NCI-H2107 (cell line): ENCODE measurements at places on chromosomes 12 and 14.
A peak's percentile ranks its signal among the peaks of the same experiment; 100 is the strongest.

- no peak for DNase-seq
Measured at GRCh38 chr12:124441443-124442194, 125.8 kb downstream of the NCOR2 start.

- no peak for DNase-seq
Measured at GRCh38 chr14:68539789-68540188, 253.1 kb downstream of the ZFP36L1 start.

GRCh38 chr12:108969622-108970021 is 51.2 kb downstream of the SVOP start:
- DNase-seq, result no peak

GRCh38 chr14:78823516-78823915 is 653.3 kb downstream of the NRXN3 start:
- DNase-seq, result no peak

DNA sequence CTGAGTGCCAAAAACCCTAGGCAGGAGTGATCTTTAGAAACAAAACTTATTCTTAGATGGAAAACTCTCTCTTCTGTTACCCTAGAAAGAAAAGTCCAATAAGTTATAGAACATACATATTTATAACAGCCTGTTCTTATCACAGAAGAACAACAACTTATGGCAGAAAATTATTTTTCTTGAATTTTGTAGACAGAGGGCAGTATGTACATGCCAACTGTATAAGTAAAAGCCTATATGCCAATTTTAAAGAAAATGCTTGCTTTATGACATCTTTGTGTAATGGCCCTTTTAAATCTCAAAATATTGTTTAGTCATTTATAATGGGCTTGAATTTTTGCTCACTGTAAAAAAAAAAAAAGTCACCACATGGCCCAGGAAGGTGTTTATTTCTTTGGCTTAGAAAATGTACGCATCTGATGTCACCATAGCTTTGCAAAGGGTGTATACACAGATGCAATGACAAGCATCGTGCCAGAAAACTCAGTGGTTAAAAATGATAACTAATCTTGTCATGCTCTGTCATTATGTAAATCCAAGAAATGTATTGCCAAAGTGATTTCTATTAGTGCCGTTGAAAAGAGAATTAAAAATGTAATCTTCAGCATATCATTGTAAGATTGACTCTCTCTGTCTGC is 38.3 kb upstream of the GRIP1 start:
- no peak for DNase-seq

GRCh38 chr12:103667125-103667524 is 80.1 kb downstream of the STAB2 start:
- DNase-seq, result no peak

DNA sequence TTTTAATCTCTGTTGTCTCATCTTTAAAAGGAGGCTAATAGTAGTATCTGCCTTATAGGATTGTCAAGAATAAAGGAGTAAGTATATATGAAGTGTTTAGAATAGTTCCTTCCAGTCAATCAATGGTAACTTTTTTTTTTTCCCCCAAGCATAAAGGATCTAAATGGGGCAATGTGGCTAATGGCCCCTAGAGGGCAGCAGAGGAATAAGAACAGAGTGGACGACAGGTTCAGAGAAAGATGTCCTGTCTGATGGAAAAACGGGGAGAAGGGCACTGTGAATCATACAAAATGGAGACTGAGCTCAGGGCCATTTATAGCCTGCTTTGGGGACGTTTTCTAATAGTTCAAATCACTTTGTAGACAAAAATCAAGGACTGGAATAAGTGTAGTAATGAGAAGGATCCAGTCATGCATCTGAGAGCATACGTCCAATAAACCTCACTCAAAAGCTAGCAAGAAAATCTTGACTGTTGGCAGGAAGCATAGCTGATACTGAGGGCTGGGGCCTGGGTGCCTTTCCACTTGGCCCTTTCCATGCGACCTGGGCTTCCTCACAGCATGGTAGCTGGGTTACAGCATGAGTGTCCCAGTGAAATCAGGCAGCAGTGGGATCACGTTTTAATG is 51.3 kb downstream of the IFNG-AS1 start:
- DNase-seq, result peak; percentile 81

DNA sequence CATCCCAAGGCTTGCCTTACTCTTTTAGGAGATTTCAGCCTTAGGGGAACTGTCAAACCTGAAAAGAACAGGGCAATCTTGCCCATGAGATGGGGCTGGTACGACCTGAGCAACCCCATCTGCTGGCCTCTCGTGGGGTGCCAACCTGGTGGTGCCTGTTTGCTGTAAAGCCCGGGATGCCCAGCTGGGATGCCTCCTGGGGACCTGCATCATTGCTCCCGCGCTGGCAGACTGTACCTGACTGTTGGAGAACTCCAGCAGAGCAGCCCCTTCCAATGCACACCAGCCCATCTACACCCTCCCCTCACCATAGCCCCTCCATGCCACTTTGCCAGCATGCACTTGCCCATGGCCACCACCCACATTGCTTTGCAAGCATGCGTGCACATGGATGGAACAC is 335.7 kb downstream of the RPS29 start:
- no peak for DNase-seq

DNA sequence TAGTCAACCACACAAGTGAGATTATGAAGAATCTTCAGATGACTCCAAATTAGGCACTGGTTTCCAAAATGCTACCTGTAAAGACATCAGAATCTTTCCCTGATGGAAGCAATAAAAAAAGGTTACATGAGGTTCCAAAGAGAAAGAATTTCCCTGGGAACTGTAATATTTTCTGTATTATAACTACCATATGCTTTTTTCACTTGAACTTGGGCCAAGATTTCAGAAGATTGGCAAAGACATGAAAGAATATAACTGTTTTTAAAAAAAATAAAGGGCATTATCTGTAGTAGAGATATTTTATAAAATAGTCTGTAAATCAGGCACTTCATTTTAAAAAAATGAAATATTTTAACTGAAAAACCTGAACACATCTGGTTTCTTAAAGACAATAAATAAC is 12.9 kb downstream of the HECTD1 start:
- no peak for DNase-seq

GRCh38 chr12:126404293-126404881 is 1339.2 kb downstream of the AACS start:
- DNase-seq, result no peak

- DNase-seq, result no peak
Measured at GRCh38 chr14:104722938-104723650, 935 bp upstream of the ADSS1 start.

GRCh38 chr14:66624336-66624937 is 116.5 kb downstream of the GPHN start:
- no peak for DNase-seq

GRCh38 chr12:116093915-116094314 is 183.6 kb downstream of the MED13L start:
- DNase-seq, result no peak

DNA sequence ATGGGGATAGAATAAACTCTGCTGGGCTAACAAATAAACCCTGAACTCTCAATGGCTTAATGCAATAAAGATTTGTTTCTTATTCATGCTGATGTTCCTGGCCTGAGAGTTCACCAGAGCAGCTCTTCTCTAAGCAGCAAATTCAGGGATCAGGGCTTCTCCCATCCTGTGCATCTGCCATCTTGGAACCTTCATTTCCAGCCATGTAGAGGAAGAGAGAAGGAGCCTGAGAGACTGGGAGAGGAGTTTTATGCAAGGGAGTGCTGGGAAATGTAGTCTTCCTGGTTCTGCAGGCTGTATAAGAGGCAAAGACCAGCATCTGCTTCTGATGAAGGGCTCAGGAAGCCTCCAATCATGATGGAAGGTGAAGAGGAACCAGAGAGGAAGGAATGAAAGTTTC is 20.6 kb upstream of the APOLD1 start:
- DNase-seq, result no peak

DNA sequence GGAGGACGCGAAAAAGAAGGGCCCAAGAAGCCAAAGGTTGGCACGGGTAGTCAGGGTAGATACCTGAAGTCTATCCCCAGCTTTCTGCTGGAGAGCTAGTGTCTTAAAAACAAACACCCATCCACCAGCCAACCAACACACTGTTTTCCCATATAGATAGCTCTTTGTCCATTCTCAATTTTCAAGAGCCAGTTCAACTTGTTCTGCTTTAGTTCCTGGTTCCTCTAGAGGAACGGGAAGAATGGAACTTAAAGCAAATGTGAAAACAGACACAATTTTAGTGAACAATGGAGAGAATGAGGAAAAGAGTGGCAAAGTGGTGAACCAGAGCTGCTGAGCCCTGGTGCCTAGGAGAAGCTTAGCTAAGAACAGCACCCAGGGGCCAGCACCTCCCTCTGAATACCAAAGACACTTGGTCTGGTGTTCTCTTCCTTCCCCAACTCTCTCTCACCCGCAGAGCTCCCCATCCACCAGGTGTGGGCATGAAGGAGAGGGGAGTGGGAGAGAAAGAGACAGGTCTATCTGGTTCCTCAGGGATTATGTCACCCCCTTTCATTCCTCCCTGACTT is 3.8 kb downstream of the NDRG2 start:
- DNase-seq, result no peak

DNA sequence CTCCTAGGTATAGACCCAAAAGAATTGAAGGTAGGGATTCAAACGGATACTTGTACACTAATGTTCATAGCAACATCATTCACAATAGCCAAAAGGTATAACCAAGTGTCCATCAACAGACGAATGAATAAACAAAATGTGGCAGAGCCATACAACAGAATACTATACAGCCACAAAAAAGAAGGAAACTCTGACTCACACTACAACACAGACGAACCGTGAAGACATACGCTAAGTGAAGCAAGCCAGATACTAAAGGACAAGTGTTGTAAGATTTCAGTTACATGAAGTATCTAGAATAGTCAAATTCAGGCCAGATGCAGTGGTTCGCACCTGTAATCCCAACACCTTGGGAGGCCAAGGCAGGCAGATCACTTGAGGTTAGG is 19.1 kb downstream of the CAMKK2 start:
- no peak for DNase-seq

DNA sequence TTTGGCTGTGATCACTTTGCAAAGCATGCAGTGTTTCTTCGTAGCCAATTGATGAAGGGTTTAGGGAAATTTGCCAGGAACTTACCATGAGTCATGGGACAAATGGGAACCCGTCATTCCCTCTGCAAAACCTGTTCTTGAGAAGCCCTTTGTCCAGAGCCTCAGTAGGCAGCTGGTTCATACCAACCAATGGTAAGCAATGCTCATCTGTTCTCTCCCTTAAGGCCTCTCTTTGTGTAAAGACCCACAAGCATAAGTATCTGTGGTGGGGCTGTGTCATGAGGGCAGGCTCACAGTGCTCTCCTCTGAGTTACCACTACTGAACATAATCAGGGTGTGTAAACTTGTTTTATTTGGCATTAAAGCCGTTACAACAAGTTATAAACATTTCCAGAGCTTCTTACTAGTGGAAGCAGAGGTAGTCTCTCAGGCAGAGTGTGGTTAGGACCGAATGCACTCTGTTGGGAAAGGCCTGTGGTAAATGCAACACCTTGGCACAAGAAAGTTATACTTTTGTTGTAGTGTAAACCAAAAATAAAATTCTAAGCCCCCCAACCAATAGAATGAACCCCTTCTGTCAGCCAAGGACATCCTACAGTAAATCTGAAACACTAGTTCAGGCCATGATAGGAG is 119.8 kb downstream of the SINHCAF start:
- no peak for DNase-seq

- peak; percentile 97 for DNase-seq
Measured at GRCh38 chr14:92507174-92507768, 6.3 kb upstream of the RIN3 start.

- no peak for DNase-seq
Measured at GRCh38 chr14:93173943-93174395, 10.7 kb downstream of the MOAP1 start.

DNA sequence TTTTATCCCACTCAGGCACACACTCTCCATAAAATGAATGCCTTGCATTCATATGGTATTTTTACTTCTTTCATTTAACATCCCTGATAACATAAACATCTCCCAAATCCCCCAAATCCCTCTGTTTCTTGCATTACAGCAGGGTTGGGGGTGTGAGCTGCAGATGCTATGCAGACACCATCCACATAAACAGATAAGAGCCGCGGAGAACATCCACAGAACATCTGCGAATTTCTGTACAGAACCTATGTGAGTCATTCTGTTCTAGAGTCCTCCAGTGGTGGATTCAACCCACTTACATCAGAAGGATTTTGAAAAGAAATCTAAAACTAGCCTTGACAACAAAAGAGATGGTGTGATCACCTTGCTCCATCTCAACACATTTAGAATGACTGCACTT is 20.3 kb downstream of the FBLN5 start:
- DNase-seq, result no peak

DNA sequence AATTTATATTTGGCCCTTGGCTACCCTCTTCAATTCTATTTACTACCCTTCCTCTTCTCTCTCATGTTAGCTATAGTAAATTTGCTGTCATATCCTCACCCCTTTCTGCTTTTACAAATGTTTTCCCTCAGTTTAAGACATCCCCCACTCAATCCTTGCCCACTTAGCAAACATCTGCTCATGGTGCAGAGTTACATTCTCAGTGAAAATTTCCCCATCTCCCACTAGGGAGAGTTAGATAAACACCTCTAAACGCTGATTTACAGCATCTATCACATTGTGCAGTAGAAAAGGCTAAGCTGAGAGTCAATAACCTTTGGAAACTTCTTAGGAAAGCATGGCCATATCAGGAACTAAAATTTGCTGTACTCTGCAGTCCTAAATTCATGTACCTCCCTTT is 69.0 kb downstream of the DENND5B start:
- no peak for DNase-seq

- DNase-seq, result no peak
Measured at GRCh38 chr12:65755596-65755978, 68.7 kb upstream of the HMGA2 start.

DNA sequence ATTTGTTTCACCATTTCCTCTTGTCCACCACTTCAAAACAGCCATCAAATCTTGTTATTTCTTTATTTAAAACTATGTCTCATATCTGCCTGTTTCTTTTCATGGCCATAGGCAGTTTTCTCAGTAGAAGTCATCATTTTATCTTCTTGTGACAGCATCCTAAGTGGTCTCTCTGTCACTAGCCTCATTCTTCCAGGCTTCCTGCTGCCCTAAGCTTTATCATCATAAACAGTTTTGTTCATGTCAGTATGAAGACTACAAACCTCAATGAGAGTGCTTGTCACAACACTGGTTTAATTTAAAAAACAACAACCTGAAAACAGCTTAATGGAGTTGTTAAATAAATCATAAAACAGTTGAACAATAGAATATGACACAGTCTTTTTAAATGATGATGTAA is 387.8 kb upstream of the RPL10L start:
- DNase-seq, result no peak

DNA sequence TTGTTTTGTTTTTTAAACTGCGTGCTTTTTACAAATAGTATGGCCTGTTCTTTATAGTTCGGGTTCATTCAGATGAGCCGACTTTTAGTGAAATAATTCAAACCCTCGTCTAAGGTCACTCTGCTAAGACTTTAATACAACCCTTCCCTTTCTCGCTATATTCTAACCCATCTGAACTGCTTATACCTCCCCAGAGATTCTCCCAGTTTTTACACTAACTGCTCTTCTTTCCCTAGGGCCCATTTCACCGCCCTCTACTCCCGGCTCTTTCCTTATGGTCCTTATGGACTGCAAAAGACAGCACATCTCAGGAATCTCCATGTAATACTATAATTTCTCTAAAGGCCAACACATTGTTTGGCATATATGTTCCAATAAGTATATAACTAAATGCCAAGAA is 2.1 kb downstream of the MAPK1IP1L start:
- DNase-seq, result no peak
